ENCODE measurements at places on chromosomes 7 and 10. TPM values are rescaled to one million over a fixed set of nuclear protein-coding genes. Genes with fewer than 3 reads are reported as not detected.

The CHST15 gene
- 5.2 TPM for polyA plus RNA-seq

The PPP1R17 gene
- polyA plus RNA-seq: 0.20 TPM

The GNGT1 gene
- polyA plus RNA-seq: not detected

The HKDC1 gene
- 0.04 TPM for polyA plus RNA-seq

The CALN1 gene
- 4.3 TPM for polyA plus RNA-seq

The ITIH5 gene
- 0.66 TPM for polyA plus RNA-seq

DNA sequence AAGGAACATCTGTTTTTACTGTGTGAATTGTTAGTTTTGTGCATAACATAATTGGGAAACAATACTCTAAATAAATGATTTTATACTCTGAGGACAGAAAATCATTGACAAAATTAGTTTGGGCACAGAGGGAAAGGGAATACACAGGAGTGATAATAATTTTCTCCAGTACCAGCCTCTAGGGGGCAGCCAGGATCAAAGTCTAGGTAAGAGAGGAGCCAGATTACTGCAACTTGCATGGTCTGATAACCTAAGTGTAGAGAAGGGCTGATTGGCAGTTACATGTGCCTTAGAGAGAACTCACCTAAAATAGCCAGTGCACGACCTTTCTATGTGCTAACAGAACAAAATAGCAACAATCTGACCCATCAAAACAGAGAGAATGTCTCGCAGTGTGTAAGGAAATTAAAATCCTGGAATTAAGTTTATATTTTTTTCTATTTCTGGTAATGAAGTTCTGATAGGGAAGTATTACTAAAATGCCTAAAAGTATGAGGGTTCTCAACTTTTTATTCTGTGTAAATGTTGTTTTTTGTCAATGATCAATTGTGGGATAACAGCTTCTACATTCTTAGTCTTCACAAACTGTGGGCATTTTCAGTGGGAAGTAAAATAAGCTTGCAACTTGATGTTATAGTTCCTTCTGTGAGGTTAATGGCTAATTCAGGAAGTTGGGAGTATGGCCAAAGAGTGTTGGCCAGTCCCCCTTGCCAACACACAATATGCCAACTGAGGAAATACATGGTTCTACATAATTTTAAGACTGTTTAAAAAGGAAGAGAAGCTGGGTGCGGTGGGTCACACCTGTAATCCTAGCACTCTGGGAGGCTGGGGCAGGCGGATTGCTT, 66.4 kb downstream of the EXOC6 start:
- no peaks in the 10 kb centered on the region for H3K36me3 ChIP-seq
- H3K4me3 ChIP-seq: no peak overlapping the region
- no peak overlapping the region for H3K27ac ChIP-seq
- peak; percentile 44 for DNase-seq

Data from adrenal gland (tissue), 19 donors.